ENCODE measurements at places on chromosomes 3 and 15.

DNA sequence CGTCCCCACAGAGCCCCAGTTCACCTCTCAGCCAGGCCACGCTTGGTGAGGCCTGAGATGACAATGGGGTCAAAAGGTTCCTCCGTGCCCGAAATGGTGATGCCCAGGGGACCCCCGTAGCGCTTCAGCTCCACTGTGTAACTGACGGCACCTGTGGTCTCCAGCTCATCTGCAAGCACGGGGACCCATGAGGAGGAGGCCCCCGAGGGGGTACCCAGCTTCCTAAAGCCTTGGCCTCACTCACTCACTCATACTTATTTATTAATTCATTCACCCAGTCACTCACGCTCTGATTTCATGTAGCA is 30.4 kb downstream of the GRIP2 start:
- H3K27me3 ChIP-seq = no peaks in the 10 kb centered on the region
- no peak for DNase-seq
- no peaks in the 10 kb centered on the region for H3K36me3 ChIP-seq
- H3K4me1 ChIP-seq = no peaks in the 10 kb centered on the region

- H3K4me3 ChIP-seq = no peak overlapping the region
- H3K4me1 ChIP-seq = no peaks in the 10 kb centered on the region
- no peak overlapping the region for H3K27ac ChIP-seq
Observed at GRCh38 chr3:122598556-122598955, 21.1 kb downstream of the PARP15 start.

DNA sequence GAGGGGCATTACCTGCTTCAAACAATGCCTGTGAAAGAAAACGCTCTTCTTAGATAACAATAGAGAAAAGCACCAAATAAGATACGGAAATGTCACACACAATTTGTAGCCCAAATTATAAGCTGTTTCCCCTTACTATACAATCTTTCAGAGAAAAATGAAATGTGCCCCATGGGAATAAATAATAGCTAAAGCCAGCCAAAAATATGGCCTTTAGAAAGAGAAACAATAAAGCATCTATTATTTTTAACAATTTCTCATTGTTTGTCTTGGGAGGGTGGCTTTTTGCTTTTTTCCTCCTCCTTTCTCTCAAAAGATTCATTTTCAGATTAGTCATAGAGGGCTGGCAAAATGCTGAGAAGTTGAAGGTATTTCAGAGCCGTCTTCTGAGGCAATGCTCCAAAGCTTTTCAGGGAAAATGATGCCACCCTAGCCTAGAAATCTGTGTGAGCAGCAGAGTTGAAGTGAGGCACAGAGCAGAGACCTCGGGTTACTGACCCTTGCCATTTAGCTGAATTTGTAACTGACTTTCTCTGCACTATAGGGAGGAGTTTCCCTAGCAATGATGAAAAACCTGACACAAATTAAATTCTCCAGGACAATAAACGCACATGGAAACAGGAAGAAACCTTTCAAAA is 86.3 kb upstream of the PRICKLE2 start:
- H3K27ac ChIP-seq = no peak overlapping the region
- no peaks in the 10 kb centered on the region for H3K27me3 ChIP-seq
- no peak overlapping the region for H3K4me3 ChIP-seq
- no peaks in the 10 kb centered on the region for H3K4me1 ChIP-seq
- no peaks in the 10 kb centered on the region for H3K36me3 ChIP-seq

DNA sequence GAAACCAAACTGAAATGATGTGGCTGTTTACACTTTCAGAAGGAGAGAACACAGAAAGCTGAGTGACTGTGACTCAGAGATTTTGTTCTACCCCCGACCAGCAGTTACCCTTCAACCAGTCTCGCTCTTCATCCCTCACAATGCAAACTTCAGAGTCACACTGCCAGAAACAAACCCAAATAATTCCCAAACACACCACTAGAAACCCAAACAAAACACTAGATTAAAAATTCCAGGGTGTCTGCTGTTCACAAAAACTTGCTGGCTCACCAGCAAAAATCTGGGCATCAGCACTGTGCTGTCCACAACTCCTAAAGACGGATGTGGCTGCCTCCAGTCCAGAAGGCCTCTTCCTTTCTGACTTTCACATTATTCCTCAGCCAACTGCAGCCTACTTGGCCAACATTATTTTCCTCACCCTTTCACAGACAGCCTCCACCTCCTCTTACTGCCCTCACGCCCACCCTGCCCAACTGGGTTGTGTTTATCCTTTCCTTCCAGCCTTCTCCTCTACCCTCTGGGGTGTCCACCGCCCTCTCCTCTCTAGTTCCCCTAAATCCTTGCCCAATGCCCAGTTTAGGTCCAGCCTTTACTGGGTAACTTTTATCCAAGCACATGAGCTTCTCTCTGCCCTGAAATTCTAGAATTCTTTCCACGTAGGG is 71.4 kb downstream of the MECOM start:
- peak; percentile 63 for DNase-seq
- no peak overlapping the region for H3K4me3 ChIP-seq
- H3K36me3 ChIP-seq = no peaks in the 10 kb centered on the region
- peak overlapping the region; percentile 63 for H3K27ac ChIP-seq

GRCh38 chr15:65197337-65197645 is 12.1 kb upstream of the CLPX start:
- H3K27me3 ChIP-seq = no peaks in the 10 kb centered on the region
- H3K27ac ChIP-seq = no peak overlapping the region
- no peaks in the 10 kb centered on the region for H3K4me1 ChIP-seq
- H3K36me3 ChIP-seq = no peaks in the 10 kb centered on the region
- DNase-seq = no peak

DNA sequence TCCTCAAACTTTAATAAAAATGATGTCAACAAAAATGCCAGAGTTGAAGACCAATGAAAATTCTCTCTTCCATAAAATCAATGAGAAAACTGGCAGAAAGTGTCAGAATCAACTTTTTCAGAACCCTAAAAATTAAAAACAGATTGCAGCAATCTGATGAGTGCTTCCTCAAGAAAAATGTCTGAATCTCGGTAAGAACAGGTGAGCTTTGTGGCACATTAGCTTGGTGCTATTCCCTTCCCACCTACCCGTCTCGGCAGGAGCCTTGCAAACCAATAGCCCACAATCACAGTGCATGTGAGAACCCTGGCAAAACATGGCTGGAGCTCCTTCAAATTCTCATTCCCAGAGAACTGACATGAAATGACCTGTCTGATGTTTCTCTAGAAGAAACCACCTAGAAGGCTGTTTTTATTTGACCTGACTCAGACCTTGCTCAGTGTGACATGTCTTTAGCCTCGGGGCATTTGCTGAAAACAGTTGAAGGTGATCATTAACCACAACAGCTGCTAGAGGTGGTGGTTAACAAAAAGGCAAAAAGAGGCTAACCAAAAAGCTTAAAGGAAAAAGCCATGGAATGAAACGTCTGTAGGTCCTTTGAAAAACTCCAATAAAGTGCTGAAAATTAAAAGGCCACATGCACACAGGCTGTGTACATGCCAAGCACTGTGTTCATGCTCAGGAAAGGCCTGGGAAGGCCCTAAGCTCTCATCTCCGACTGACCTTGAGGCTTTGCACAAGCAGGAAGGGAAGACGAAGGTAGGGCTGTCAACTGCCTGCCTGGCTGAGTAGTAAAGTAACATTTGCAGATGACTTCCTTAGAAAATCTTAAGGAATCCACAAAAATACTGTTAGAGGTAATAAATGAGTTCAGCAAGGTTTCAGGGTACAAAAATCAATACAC is 253.0 kb upstream of the NSMCE3 start:
- no peaks in the 10 kb centered on the region for H3K36me3 ChIP-seq
- H3K4me3 ChIP-seq = no peak overlapping the region
- DNase-seq = no peak
- no peaks in the 10 kb centered on the region for H3K4me1 ChIP-seq

DNA sequence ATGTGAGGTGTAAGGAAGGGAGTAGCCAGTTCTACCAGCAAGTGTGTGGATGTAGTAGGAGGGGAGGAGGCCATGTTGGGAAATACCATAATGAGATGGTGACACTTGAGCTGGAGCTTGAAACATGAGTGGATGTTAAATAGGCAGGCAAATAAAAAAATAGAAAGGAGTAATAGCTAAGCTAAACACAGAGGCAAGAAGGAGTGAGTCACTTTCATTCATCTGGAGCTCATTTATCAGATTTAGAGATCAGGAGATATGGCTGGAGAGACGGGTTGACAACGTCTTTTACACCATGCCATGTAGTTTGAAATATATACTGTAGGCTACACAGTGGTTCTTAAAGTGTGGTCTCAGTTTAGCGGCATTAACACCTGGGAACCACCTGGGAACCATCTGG is 390.5 kb downstream of the DIPK2A start:
- no peaks in the 10 kb centered on the region for H3K4me1 ChIP-seq
- H3K4me3 ChIP-seq = no peak overlapping the region
- DNase-seq = no peak
